ENCODE measurements at places on chromosomes 3 and 15. TPM values are rescaled to one million over a fixed set of nuclear protein-coding genes. Genes with fewer than 3 reads are reported as not detected.

FBXL2 gene
- total RNA-seq, result 10.4 TPM

EOGT gene
- 31.1 TPM for total RNA-seq

LMAN1L gene
- total RNA-seq, result not detected

GOLGA8J gene
- not detected for total RNA-seq

CAPN3 gene
- 1.9 TPM for total RNA-seq

GOLGA8A gene
- total RNA-seq, result 2.9 TPM

GUCA1C gene
- total RNA-seq, result 1.3 TPM

KLHL6 gene
- not detected for total RNA-seq

Data from mesangial cell (primary cell).